ENCODE measurements at places on chromosomes 12 and 14.

DNA sequence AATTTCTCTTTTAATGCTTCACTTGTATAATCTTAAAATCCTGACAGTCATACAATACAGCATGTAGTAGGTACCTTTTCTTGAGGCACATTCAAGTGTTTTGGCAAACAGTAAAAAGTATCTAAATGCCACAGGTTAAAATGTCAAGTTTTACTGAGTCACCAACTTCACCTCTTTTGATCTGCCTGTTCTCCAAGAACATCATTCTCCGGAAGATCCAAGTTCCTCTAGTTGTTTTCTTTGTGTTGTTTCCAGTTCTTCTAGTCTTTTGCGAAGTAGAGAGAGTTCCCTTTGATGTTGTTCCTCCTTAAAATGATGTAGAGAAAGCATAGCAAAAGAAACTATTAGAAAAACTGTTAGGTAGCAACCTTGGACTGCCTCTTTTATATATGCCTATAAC lies 151.1 kb downstream of the CEP83 start:
- DNase-seq: no peak

DNA sequence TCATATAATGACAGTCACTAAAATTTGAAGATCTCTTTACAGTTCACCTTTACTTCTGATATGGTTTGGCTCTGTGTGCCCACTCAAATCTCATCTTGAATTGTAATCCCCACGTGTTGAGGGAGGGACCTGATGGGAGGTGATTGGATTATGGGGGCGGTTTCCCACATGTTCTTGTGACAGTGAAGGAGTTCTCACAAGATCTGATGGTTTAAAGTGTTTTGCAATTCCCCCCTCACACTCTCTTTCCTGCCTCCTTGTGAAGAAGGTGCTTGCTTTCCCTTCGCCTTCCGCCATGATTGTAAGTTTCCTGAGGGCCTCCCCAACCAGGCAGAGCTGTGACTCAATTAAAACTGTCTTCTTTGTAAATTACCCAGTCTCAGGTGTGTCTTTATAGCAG lies 27.3 kb upstream of the CD9 start:
- no peak for DNase-seq

DNA sequence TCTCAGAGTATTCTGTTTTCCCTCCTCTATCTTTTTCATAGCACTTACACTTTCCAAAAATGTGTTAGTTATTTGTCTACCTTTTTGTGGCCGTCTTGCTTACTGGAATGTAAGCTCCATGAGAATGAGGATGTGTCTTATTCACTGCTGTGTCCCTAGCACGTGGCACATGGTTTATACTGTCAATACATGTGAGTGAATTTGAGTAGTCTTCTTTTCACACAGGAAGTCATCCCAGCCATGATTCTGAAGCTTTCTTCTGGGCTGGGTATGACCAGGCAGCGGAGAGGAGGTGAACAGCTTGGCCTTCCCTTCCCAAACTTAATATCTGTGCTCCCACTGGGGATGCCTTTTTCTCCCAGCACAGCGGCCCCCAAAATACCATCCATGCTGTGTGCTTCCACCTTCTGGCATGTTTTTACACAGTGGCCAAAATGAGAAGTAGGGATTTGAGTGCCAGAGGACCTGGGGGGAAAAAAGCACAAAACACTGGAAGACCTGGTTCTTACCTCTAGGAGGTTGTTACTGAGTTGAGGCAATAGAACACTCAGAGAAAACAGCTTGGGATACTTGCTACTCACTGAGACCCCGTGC lies 10.3 kb downstream of the PLEKHG3 start:
- no peak for DNase-seq

GRCh38 chr14:38999949-39000348 lies 103.1 kb downstream of the SEC23A start:
- no peak for DNase-seq

DNA sequence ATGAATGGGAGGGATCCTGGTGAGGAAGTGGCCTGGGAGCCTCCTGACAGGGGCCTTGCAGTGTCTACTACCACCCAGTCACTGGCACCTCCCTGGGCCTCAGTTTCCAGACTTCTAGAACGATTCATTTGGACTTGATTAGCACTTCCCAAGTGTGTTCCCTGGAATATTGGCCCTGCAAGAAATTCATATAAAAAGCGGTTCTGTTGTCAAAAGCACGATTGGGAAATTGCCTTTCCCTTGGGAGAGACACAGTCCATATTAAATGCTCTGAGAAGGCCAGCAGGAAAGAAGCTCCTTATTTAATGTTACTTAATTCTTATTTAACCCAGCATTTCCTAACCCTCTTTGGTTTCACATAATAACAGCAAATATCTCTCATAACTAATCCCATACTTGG lies 61.9 kb downstream of the DRAM1 start:
- DNase-seq: no peak

- no peak for DNase-seq
Measured at GRCh38 chr14:64502887-64503433, 678 bp downstream of the ZBTB25 start.

All from stimulated activated CD8-positive, alpha-beta memory T cell treated with anti-CD3 and anti-CD28 coated beads, Interleukin-7, amount 100 ng/mL, for 1 hour (primary cell).